ENCODE measurements at places on chromosomes 6 and 20.

DNA sequence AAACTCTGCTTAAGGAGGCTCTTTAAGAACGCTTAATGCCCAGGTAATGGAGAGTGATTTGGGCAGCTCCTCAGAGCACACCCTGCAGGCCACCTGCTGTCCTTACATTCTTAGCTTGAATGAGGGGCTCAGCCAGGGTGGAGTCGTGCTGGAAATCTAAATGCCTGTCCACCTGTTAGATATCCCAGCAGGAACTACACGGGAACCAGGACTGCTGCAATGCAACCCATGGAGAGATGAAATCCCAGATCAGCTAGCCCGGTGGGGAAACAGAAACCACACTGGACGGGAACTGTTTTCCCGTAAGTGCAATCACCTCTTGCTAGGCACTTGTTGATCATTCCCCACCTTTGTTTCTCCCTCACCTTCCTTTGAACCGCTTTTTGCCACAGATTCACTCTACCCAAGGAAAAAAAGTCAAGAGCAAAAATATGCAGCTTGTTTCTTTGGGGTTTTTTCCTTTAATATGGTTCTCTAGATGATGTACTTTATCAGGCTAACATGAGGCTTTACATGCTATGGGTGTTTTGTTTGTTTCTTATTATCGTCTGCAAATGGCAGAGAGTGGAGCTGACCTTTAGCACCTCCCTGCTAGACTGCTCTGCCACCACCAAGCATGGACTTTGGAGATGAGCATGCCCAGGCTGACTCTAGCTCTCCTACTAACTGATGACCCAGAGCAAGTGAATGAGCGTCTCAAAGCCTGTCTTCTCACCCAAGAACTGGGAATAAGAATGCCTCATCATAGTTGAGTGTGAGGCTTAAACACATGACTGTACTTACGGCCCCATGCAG lies 125.9 kb upstream of the TNFAIP3 start:
- no peak for DNase-seq

DNA sequence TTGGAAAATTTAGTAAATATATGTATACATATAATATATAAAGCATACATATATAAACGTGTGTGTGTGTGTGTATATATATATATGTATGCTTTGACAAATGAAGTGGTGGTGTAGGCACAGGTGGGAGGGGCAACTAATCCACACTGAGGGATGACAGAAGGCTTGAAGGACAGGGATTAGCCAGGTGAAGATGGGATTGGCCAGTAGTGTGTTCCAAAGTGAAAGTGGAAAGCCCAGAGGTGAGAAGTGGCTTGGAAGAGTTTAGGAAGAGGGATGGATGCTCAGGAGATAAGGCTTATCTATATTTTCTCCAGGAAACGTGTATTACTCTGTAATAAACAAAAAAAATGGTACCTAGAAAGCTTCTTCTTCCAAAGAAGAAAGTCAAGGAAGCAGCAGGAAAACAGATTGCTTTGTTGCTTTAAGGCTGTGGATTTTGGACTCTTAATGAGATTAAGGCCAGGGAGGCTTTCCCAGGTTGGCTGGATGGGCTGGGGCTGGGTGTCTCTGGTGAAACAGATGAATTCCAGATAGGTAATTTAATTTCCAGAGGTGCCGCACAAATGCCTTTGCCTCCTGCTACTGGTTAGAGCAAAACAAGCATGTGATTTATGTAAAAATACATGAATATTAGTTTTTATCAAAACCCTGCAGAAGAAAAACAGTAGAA lies 63.9 kb downstream of the JARID2 start:
- DNase-seq, result no peak

- DNase-seq, result no peak
Observed at GRCh38 chr6:14055541-14055940, 62.0 kb upstream of the CD83 start.

DNA sequence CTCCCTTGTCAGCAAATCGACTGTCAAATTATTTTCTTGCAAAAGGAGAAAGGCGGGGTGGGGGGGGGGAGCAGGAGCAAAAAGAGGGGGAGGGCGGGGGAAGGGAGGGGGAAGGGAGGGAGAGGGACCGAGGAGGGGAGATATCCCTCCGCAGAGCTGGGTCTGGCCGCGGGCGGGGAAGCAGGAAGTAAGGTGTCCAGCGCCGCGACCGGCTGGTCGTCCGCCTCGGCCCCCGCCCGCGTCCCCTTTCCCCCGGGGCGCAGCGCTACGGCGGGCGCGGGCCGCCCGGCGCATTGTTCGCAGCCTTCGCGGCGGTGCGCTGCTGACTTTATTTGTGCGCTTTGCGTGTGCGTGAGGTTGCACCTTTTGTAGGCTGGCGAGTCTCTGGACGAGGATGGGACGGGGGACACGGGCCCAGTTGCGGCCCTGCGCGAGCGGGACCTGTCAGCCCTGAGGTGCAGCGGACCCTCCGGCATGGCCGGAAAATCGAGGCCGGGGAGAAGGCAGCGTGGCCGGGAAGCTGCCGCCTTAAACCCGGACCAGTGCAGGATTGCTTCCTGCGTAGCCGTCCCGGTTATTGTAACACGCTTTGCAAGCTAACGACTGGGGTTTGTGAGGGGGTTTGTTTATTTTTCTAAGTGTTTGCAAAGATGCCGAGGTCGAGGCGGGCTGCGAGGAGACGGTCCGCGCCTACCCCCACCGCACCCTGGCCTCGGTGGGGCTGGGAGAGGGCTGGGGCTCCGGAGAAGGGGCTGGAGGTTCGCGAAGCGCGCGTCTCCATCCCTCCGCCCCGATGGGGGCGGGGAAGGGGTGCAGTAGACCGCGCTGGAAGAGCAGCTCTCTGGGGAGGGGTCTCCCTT lies 675 bp upstream of the TRERF1 start:
- peak; percentile 32 for DNase-seq

DNA sequence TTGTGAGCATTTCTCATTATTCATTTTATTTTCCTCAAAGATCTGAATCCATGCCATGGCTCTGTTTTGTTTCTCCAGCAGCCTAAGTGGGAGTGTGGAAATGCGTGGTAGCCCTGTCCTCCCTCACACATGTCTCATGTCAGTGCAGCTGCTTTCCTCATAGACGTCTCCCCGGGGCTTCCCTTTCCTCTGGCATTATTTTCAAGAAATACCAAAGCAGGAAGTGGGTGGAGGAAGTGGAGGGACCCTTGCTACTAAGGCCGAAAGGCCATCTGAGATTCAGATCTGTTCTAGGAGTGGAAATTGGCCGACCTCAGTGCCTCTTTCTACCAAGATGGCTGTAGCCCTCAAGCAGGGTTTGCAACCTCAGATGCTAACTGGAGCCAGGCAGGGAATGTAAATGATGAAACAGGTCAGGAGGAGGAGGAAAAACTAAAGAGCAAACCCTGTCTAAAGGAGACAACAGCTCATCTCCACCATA lies 420.9 kb upstream of the PLCB4 start:
- DNase-seq, result no peak

- no peak for DNase-seq
Observed at GRCh38 chr6:136920671-136921380, 1.3 kb upstream of the SLC35D3 start.

DNA sequence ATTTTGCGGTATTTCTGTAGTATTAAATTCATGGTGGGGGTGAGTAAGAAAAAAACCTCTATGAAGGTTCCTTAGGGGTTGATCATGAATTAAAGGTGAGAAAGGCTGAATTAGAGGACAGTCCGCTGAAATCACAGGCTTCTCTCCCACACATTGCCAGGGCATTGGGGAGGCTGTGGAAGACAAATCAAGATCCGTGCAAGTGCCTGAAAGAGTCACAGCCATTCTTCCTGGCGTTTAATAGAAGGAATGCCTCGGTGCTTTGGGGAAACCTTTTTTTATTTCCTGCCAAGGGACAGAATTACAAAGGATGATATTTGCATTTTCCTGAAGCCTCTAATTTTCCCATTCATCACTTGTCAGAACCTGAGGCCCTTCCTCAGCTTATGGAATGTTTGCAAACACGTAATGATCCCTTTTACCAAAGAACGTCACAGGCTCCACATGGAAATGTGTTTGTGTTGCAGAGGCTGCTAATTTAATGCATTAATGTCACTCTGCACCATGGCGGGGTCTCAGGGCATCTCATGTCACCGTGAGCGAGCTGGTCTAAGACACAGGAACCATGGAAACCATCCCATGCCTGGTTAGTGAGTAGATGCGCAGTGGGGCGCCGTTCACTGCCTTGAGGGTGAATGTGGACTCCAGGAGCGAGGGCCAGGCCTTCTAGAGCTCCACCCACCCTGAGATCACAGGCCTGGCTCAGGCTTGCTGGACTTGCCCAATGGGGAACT lies 185.9 kb upstream of the SULF2 start:
- no peak for DNase-seq

DNA sequence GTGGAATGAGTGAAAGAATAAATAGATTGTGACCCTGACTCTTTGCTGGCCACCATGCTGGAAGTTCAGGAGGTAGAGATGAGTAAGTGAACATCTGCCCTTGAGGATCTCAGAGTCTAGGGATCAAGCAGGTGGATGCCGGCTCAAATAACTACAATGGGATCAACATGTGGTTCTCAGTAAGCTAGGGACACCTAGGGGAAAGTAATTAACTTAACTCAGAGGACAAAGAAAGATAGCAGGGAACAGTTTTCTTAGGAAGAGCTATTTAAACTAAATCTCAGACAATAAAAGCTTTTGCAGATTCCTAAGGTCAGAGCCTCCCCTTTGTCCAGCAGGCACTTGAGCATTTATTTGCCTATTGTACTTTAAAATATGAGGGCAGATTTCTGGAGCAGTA lies 29.1 kb downstream of the SLC13A3 start:
- DNase-seq, result no peak

DNA sequence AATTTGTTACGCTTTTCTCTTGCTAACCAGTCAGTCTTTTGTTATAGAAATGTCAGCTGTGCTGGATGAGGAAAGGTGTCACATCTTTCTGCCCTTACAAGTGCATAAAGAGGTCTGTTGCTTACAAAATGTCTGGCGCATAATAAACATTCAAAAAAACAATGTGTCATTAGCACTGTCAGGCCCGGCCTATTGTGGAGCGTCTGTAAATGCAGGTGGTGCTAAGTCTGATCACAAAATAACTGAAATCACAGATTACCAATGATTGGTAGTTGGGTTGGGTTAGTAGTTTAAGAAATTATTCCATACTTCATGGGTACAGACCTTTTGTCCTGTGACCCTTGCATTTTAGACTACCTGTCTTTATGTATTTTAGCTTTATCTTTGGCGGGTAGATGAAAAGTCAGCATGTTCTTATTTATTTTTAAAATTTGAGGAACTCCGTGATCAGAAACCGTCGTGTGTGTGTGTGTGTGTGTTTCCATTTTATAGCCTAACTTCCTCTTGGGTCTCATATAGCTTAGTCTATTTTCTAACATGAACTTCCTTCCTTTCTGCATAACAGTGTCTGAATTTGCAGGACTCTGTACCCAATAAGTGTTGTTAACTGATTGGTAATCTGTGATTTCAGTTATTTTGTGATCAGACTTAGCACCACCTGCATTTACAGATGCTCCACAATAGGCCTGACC lies 88.1 kb upstream of the IFNGR1 start:
- DNase-seq, result no peak

- no peak for DNase-seq
Observed at GRCh38 chr20:2405693-2406065, 25.0 kb downstream of the TGM6 start.

- no peak for DNase-seq
Observed at GRCh38 chr6:119768201-119768600, 418.6 kb upstream of the MAN1A1 start.

DNA sequence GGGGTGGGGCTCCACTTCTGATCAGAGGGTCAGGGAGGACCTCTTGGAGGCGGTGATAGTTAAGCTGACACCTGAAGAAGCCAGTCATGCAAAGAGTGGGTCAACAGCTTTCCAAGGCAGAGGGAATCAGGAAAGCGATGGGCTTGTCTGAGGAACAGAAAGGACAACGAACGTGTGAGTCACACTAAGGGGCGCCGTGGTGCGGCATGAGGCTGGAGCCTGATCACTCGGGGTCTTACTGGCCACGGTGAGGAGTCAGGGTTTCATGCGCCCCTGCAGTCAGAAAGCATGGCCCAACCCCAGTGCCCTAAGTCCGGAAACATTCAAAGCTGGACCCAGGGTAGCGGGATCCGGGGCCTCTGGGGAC lies 50.6 kb upstream of the SLC32A1 start:
- DNase-seq, result no peak

DNA sequence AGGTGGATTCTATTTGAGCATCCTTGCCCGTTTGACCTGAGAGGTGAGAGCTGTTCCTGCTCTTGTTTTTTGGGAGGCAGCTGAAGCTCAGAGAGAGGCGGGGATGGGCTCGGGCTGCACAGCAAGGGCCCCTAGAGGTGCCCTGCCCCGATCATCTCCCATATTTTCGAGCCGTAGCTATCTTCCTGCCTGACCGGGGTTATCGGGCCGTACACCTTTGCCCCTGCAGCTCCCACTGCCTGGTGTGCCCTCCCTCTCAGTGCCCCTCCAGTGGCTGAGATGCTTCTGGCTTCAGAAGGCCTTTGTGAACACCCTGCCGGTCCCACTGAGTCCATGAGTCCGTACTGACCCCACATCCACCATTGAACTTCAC lies 6.7 kb downstream of the SRC start:
- no peak for DNase-seq

DNA sequence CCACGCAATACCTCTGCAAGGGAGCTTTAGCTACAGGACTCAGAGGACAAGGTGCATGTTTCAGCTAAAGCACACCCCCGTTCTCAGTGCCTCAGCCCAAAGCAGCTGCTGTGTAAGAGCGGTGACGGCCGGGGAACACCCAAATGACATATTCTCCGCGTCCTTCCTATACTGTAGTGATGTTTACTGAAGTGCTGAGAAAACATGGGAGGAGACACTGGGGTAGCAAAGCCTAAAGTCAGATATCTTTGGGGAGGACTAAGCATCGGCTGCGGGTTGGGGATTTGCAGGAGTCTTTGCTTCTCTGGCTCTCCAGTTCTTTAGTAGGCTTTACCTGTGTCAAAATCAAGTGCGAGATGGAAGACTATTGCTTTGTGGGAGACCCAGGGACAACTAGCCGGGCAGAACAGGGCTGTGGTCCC lies 1.7 kb downstream of the SLC22A23 start:
- DNase-seq, result no peak

DNA sequence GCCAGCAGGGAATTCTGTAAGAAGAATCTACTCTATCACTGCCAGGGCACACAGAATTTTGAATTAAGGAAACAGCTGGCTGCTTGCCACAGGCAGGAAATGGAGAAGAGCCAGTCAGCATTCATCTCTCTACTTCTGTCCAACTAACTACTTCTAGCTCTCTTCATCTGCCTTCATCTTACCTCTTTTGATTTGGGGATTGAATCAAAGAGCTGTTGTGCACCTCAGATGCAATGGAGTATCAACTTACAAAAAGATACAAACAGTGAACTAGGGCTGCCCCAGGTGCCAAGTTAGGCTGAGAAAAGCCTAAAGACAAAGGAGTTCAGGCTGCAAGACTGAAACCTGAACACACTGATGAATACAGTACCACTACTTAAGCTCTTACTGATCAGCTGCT lies 82.0 kb downstream of the PTPRK start:
- DNase-seq, result no peak

DNA sequence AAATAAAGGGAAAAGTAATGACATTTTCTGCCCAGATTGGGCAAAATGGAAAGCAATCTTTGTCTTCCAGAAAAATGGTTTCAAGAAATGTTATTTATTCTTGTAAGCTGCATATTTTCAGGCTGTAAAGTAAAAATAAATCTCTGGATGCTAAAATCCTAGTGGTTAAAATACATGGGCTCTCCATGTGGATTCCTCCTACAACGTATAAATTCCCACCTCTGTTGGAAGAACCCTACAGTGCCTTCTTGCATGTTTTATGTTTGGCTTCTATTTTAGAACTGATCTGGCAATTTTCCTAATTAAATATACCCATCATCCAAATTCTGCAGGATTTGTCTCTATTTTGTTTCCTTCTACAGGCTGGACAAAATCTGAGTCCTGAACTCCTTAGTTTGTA lies 528.9 kb downstream of the COL12A1 start:
- no peak for DNase-seq
